Skeletal muscle cell (primary cell): ENCODE measurements at places on chromosomes 5 and 9.

GRCh38 chr5:125528881-125529280 is 782.4 kb upstream of the ZNF608 start:
- DNase-seq = no peak

GRCh38 chr5:94540856-94541494 is 77.4 kb downstream of the KIAA0825 start:
- no peak for DNase-seq

DNA sequence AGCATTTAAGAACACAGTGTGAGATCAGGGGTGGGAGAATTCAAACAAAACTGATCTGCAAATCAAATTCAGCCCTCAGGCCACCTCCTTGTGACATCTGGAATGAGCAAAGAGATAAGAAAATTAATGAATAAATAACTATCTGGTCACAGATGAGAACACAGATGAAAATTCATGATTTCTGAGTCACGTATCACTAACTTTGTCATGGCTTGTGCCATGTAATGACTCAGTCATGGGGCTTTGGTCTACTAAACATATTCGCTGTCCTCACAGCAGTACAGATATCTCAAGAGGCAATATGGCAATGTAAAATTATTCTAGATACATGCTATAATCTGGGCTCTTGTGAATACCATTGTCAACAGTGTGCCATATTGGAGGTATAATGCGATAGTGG is 274.4 kb downstream of the MAN2A1 start:
- no peak for DNase-seq

- no peak for DNase-seq
These were observed 189.4 kb downstream of the NXNL2 start for GRCh38 chr9:88724331-88724730.

DNA sequence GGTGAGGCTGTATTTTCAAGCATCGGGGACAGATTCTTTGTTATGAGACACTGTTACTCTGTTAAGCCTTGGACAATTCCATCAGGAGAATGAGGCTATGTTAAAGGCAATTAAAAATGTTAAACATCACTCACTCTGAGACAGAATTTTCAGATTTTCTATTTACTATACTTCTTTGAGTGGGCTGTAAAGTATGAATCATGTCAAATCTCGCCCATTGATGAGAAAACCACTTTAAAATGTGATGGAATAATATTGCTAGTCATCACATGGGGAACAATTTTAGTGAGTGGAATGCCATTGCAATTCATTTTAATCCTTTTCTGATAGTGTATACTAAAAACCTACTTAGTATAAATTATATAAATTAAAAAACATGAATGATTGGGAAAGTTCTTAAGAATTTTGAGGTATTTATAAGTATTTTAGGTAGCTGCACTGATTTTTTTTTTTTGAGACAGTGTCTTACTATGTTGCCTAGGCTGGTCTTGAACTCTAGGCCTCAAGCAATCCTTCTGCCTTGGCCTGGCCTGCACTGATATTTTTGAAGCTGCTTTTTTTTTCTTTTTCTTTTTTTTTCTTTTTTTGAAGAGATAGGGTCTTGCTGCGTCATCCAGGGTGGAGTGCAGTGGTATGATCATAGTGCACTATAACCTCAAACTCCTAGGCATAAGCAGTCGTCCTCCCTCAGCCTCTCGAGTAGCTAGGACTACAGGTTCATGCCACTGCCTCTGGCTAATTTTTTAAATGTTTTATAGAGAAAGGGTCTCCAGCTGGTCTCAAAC is 73.2 kb downstream of the KIAA1958 start:
- DNase-seq = no peak

DNA sequence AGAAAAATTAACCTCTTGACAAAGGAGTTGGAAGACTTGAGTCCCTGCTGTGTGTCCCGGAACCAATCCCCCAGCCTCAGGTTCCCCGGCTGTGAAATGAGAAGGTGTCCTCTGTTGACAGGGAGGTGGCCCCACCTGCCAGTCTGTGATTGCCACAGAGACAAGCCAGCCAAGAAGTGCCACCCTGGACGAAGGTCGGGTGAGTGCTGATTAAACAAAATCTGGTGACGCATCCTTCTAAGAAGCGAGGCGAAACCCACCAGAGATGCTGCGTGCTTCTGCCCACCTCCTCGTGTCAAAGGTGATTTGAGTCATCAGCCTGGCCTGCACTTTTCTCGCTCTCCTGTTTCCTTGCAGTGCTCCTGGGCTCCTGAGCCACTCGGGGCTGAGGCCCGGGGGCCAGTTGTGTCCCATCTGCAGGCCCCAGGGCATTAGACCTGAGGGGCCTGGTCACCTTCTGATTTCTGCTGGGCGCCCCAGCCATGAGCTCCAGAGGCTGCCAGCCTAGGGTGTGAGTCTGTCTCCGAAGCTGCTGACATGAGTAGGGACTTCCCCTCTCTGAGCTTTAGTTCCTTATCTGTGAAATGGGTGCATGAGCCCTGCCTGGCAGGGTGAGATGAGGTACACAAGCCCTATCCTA is 28.7 kb downstream of the NEK6 start:
- peak; percentile 80 for DNase-seq
